ENCODE measurements at places on chromosomes 11 and 22. TPM values are rescaled to one million over a fixed set of nuclear protein-coding genes. Genes with fewer than 3 reads are reported as not detected.

GRCh38 chr11:100808904-100809491, 121.9 kb downstream of the ARHGAP42 start:
- no peaks in the 10 kb centered on the region for H3K27me3 ChIP-seq
- DNase-seq: no peak
- H3K4me1 ChIP-seq: peaks cover 17% of the 10 kb centered on the region
- H3K27ac ChIP-seq: no peak overlapping the region
- no peaks in the 10 kb centered on the region for H3K36me3 ChIP-seq

GRCh38 chr11:92024788-92025187, 199.8 kb upstream of the FAT3 start:
- no peaks in the 10 kb centered on the region for H3K4me1 ChIP-seq
- no peak overlapping the region for H3K27ac ChIP-seq
- H3K27me3 ChIP-seq: no peaks in the 10 kb centered on the region
- H3K4me3 ChIP-seq: no peak overlapping the region

The TAGLN gene
- 4,556 TPM for total RNA-seq

- H3K36me3 ChIP-seq: no peaks in the 10 kb centered on the region
- no peak for DNase-seq
- peaks cover 15% of the 10 kb centered on the region for H3K27me3 ChIP-seq
- H3K4me1 ChIP-seq: no peaks in the 10 kb centered on the region
Observed at GRCh38 chr11:26551186-26551801, 20.8 kb downstream of the MUC15 start.

The GNAZ gene
- 4.9 TPM for total RNA-seq

- H3K4me1 ChIP-seq: peaks cover 12% of the 10 kb centered on the region
- no peak for DNase-seq
- no peak overlapping the region for H3K4me3 ChIP-seq
Observed at GRCh38 chr11:133893381-133893780, 48.1 kb upstream of the SPATA19 start.

DNA sequence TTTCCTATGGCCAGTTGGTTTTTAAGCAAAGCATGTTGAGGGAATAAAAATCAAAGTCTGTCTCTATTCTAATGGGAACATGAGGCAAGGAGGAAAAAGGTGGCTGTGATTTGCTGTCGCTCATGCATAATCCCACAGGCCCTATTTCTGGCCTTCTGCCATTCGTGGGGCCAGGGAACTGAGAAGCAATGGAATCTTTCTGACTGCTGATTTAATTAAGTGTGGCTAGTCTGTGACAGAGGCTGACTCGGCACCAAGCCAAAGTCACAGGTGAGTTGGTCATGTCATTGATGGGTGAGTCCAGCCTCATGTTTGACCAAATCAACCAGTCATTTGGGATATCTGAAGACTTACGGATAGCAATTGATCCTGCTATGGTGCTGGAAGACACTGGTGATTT, 429.3 kb upstream of the CADM1 start:
- H3K4me3 ChIP-seq: no peak overlapping the region
- no peak for DNase-seq
- no peaks in the 10 kb centered on the region for H3K36me3 ChIP-seq
- peaks cover 28% of the 10 kb centered on the region for H3K4me1 ChIP-seq
- no peak overlapping the region for H3K27ac ChIP-seq
- H3K27me3 ChIP-seq: peaks cover 7% of the 10 kb centered on the region

DNA sequence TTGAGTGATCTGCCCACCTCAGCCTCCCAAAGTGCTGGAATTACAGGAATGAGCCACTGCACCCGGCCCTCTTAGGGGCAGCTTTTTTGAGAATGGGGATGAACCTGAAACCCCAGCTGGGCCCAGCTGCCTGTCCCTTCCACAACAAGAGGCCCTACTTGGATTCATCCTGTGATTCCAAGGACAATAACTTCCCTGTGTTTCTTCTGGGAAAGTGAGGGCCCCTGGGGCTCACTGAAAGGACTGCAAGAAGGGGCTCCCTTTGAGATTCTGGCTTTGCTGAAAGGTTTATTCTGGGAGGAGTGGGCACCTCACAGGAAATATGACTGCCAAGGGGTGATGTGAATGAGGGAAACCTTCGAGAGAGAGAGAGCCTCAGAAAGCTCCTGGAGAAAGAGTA, 12.3 kb upstream of the GNAZ start:
- H3K4me3 ChIP-seq: no peak overlapping the region
- H3K27ac ChIP-seq: no peak overlapping the region
- peaks cover 5% of the 10 kb centered on the region for H3K36me3 ChIP-seq
- H3K4me1 ChIP-seq: no peaks in the 10 kb centered on the region

The MALAT1 gene
- total RNA-seq: 11,810 TPM

The CYB561A3 gene
- total RNA-seq: 60.0 TPM

DNA sequence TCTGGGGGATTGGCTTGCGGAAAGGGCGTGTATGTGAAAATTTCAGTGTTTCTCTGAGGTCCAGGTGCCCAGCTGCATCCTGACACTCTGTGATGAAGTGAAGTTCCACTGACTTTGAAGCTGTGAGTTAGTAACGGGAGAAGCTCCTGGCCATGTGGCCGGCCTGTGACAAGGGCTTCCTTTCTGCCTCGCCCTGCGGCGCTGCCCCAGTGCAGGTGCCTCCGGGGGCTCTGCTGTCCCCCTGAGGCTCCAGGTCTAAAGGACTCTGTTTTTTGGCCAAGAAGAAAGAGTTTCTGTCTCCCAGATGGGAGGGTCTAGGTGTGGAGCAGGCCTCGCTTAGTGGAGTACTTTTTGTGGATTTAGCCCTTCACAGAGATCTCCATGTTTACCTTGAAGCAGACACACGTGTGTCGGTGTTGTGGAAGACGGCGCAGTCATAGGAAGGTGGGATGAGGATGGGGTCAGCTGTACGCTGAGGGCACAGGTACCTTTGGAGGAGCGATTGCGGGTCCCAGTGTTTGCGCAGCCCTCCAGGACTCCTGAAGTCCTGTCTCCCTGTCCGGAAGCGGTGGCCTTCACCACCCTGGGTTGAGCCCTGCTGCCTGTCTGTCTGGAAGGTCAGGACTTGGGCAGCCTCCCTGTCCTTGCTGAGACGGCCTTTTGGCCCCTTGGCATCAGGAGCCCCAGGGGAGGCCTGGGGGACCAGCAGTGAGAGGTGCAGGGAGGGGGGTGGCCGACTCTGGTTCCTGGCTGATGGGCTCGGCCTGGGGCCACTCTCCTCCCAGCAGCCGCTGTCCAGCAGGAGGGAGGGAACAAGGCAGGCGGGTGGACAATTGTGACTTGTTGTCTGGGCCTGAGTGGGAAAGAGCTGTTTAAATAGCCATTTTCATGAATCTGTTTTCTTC, 1249.3 kb downstream of the BRD1 start:
- no peak overlapping the region for H3K27ac ChIP-seq
- H3K4me3 ChIP-seq: peak overlapping the region; percentile 51

- no peaks in the 10 kb centered on the region for H3K27me3 ChIP-seq
- no peak for DNase-seq
- no peaks in the 10 kb centered on the region for H3K4me1 ChIP-seq
- no peak overlapping the region for H3K27ac ChIP-seq
- no peak overlapping the region for H3K4me3 ChIP-seq
Observed at GRCh38 chr11:29483831-29484230, 533.0 kb downstream of the KCNA4 start.

- peaks cover 27% of the 10 kb centered on the region for H3K36me3 ChIP-seq
- no peak overlapping the region for H3K4me3 ChIP-seq
- no peak for DNase-seq
- H3K27ac ChIP-seq: no peak overlapping the region
- H3K27me3 ChIP-seq: no peaks in the 10 kb centered on the region
Observed at GRCh38 chr22:44129619-44129976, 51.1 kb upstream of the PARVG start.

GRCh38 chr11:101096036-101096704, 33.4 kb downstream of the PGR start:
- H3K36me3 ChIP-seq: no peaks in the 10 kb centered on the region
- DNase-seq: no peak
- no peak overlapping the region for H3K27ac ChIP-seq
- H3K4me3 ChIP-seq: no peak overlapping the region
- no peaks in the 10 kb centered on the region for H3K4me1 ChIP-seq

The MS4A14 gene
- not detected for total RNA-seq

- no peak for DNase-seq
- H3K27me3 ChIP-seq: no peaks in the 10 kb centered on the region
- peak overlapping the region; percentile 16 for H3K4me3 ChIP-seq
Observed at GRCh38 chr11:62593434-62594044, 2.2 kb upstream of the TUT1 start.

- peaks cover 5% of the 10 kb centered on the region for H3K4me1 ChIP-seq
- no peak overlapping the region for H3K27ac ChIP-seq
- peaks cover 9% of the 10 kb centered on the region for H3K36me3 ChIP-seq
- H3K4me3 ChIP-seq: no peak overlapping the region
- H3K27me3 ChIP-seq: no peaks in the 10 kb centered on the region
- no peak for DNase-seq
Observed at GRCh38 chr11:121091492-121092152, 9.4 kb upstream of the TECTA start.

- no peak for DNase-seq
- H3K4me1 ChIP-seq: peaks cover 43% of the 10 kb centered on the region
- H3K4me3 ChIP-seq: peak overlapping the region; percentile 12
- no peaks in the 10 kb centered on the region for H3K27me3 ChIP-seq
Observed at GRCh38 chr22:39252461-39253434, 8.0 kb upstream of the PDGFB start.

All from chondrocyte (in vitro differentiated cells).